ENCODE measurements at places on chromosomes 2 and 18.

DNA sequence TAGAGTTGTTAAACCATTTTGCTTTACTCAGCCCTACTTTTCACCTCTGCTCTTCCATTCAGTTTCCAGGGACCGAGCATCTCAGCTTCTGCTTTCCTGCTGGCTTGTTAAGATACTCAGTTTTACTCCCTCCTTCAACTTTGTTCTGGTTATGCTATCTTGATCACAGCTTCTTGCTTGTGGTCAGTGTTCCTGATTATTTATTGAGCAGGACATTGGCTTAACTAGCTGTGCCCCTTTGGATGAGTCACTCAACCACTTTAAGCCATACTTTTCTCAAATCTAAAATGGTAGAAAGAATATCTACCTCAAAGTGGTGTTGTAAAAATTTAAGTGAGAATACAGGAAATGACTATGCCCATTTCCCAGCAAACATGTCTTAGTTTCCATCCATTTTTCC, 124.0 kb downstream of the KYNU start:
- no peak for DNase-seq

DNA sequence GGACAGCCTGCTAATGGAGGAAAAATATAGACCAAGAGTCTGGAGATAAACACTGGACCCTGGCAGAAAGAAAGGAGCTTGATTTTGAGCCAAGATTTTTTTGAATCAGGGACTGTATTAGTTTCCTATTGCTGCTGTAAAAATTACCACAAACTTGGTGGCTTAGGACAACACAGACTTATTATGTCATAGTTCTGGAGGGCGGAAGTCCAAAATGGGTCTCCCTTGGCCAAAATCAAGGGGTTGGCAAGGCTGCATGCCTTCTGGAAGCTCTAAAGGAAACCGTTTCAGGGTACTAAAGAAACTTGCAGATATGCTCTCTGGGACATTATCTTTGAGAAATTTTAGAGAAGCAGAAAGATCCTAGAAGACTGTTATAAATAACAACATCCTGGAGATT, 140.1 kb downstream of the BABAM2 start:
- no peak for DNase-seq

- no peak for DNase-seq
These were observed 26.3 kb upstream of the COBLL1 start for GRCh38 chr2:164867779-164868397.

- DNase-seq = peak; percentile 60
These were observed 301.6 kb upstream of the GULP1 start for GRCh38 chr2:187989925-187990623.

DNA sequence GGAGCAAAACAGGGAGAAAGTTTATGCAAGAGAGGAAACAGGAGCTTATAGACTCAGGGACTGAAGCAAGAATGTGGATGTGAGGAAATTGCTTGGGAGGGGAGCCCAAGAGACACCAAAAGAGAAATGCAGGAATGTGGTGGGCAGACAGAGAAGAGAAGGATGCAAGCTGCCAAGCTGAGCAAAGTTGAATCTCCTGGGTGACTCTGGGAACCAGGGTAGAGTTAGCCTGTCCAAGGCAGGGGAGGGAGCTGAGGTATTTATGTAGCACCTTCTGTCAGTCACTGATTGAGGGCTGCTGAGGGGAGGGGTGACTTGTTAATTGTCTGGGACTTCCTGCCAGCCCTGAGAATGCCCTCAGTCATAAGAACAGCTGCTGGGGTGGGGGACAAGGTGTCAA, 464.3 kb downstream of the NBAS start:
- DNase-seq = no peak

DNA sequence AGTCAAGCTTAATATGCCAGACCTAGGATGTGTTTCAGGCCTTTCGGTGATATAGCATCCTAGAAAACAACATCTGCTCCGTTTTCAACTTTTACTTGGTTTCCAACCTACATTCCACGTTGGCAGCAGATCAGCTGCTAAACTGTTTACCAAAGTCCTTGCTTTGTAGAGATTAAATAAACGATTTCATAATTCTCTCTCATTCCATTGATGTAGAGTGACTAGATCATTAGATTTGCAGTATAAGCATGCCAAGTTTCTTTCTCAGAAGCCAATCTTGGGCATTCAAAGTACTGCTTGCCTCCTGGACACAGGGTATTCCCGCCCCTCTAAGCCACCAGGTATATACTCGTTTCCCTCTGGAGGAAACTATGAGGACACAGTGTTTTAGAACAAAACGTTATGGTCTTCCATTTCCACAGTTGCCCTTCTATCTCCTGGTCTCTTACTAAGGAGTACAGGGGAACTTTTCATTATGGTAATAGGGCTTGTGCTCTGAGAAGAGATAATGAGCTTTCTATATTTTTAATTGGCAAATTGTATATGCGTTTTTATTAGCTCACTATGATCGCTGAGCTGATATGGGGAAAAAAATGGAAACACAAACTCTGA, 10.5 kb upstream of the INSIG2 start:
- no peak for DNase-seq

DNA sequence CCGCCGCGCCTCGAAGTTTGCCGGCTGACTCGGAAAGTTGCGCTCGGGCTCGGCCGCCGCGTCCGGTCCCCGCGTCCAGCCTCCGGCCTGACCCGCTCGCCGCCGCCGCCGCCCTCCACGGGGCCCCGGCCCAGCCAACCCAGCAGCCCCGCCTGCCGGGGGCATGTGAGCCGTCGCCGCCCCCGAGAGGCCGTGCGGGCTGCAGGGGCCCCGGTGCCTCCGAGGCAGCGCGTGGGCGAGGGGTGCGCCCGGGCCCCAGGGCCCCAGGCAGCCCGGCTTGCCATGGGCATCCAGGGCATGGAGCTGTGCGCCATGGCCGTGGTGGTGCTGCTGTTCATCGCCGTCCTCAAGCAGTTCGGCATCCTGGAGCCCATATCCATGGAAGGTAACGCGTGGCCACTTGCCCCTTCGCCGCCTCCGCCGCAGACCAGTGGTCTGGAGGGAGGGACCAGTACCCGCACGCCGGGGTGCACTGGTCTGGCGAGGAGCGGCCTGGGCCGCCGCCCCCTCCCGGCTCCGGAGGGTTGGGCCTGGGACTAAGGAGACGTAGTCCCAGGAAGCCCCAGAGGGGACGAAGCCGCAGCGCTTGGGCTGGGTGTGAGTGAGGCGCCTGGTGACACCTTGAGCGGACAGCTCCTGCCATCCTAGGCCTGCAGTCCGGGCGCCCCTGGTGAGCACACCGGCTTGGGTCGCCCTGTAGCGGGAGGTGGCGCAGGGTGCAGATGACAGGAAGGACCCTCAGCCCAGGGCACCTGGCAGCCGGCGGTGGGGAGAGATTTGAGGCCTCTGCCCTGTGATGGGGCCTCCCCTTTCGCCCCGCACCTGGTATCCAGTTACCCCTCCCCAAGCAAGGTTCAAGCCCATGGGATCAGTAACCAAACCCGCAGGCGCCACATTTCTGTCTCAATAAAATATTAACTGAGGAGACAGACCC, 49.9 kb downstream of the KCNIP3 start:
- DNase-seq = no peak

DNA sequence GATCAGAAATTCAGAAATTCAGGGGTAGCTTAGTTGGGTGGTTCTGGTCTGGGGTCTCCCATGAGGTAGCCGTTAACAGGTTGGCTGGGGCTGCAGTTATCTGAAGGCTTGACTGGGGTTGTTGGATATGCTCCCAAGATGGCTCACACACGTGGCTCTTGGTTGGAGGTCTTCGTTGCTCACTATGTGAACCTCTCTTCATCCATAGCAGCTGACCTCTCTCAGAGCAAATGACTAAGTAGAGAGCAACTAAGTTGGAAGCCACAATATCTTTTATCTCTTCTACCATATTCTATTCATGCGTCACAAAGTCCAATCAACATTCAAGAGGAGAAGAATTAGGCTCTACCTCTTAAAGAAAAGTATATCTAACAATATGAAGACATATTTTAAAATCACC, 38.7 kb upstream of the SERTAD2 start:
- DNase-seq = no peak

DNA sequence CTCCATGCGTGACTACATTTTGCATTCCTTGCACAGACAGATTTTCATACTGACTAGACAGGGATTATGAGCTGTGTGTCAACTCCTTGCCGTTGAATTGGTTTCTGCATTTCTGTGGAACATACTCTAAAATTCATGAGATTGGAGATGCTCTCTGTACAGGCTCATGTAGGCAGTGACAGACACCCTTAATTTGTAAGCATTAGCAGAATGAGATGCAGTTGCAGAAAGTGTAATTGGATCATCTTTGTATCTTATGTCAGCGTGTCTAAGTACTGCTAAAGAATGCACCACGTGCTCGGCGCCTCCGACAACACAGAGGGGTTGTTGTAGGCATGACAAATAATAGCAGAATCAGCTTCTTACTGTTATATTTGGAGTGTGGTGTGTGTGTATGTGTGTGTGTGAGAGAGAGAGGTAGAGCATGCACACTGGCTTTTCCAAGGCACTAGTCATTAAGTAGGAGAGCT, 212.4 kb downstream of the CMPK2 start:
- no peak for DNase-seq

DNA sequence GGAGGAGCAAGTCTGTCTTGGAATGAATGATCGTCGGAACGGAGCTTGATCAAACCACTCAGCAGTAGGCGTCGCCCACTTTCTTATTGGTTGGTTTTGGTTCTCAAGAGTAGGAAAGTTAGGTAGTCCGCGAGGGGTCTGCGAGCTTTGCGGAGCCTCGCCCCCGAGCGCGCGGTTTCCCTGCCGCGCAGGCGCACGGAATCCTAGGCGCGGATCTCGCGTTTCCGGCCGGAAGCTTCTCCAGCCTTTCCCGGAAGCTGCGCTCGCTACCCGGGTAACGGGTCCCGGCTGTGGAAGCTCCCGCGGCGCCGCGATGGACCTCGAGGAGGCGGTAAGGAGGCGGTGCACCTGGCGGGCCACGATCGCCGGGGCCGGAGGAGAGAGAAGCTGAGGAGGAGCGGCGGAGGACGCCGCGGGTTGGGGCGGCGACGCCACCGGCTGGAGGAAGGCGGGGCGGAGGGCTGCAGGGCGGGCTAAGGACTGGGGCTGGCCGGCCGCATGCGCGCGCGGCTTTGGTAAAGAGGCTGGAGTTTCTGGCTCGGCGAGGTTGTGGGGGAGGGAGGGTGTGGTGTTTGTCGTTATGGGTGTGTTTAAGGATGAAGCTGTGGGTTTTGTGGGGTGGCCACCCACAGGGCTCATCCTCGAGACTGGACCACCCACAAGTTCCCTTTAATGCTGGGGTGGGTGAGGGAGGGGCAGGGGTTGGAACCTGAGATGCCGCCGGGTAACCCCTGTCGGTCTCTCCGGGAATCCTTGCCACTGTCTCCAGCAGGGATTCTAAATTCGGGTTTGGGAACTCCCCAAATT, at the start of gene TAF1B:
Gene TAF1B, plus strand, starts transcription at position 246 of the 807 bp plus-strand sequence. Its CDS starts 68 bp downstream, at position 314.
- peak; percentile 90 for DNase-seq

DNA sequence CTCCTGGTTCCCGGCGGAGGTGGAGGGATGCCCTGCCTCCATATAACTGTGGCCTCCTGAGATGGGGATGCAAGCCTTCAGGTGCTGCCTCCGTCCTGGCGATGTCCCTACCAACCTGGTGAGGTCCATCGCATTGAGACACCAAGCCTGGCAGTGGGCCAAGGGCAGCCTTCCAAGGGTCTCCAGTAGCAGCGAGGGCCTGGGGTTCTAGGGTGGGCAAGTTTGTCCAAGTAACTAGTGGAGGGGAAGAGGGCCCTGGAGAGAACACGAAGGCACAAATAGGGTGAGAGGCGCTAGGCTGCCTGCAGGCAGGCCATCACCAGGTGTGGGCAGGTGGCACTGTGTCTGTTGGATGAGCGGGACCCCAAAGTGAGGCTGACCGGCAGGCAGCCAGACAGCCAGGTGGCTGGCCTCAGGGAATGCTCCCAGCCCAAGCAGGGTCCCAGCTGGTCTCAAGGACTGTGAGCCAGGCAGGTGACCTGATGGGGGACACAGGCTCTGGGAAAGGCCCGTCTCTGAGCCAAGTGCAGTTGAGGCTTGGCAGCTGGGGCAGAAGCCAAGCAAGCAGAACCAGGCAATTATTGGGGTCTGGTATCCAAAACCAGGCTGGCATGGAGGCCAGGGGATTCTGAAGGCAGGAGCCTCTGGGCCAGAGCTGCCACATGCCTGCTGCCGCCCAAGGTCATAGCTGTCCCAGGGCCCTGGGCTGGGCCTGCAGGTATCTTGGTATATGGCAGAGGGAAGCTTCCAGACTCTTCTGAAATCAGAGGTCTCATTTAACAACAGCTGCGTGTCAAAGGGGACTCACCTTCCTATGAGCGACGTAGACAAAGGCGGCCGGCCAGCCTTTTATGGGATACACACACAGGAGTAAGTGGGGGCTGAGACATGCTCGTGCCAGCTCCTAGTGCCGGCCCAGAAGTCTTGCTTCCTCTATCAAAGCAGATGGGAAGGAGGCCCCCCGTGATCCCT, 23.4 kb downstream of the RAMP1 start:
- no peak for DNase-seq

DNA sequence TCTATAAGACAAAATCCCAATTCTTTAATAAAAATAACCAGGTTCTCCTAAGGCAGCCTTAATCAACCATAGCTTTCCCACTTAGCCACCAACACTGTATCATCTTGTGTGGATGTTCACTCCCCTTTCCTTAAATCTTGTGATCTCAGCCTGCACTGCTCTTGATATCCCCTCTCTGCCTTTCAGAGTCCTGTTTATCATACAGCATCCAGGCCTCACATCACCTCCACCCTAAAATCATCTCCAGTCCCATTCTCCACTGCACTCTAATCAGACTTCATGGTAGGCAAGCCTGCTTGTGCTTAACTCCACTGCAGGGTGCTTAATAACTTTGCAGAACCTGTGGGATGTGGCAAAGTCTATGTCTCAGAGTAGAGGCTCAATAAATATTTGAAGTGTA, 18.8 kb downstream of the ARHGAP15 start:
- no peak for DNase-seq

DNA sequence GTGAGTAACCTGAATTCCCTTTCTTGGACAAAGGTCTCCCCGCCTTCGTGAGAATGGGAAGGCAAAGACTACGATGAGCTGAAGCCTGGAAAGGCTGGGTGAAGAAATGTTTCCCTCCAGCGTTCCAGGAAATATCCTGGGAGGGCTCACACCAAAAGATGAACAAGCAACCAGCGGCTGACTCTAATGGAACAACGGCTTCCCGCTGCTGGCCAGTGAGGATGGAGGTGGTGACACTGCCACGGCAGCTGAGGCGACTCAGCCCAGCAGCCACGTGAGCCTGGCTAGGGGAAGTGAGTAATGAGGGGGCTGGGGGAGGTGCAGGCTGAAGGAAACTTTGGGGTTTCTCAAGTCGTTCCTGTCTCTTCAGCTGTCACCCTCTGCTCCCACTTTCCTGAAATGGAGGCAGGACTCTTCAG, 105.0 kb upstream of the SMAD7 start:
- DNase-seq = no peak

DNA sequence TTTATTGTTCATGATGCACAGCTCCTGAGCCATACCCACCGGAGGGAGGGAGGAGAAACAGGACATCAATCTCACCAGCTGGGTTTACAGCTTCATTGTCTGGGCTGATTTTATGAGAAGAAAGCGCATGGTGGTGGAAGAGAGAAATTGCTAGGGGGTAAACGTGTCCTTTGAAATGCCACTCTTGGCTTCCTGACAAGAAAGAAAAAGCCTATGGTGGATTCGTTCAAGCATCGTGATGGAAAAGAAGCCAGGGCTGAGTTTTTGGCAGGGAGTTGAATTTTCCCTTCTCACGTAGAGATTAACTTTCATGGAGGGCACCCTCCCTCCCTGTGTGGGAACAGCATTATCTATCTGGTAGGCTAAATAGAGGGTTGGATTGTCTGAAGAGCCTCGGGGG, 502.0 kb downstream of the SLC4A3 start:
- DNase-seq = no peak

GRCh38 chr2:232586943-232587505, 36.5 kb downstream of the EIF4E2 start:
- no peak for DNase-seq

- DNase-seq = no peak
These were observed 308.4 kb downstream of the NDUFA10 start for GRCh38 chr2:239716536-239717318.

Data from SW480 (cell line).